ENCODE measurements at places on chromosomes 6 and 20.
A peak's percentile ranks its signal among the peaks of the same experiment; 100 is the strongest.

GRCh38 chr20:59937150-59937549 lies 3.0 kb downstream of the PPP1R3D start:
- DNase-seq, result no peak

DNA sequence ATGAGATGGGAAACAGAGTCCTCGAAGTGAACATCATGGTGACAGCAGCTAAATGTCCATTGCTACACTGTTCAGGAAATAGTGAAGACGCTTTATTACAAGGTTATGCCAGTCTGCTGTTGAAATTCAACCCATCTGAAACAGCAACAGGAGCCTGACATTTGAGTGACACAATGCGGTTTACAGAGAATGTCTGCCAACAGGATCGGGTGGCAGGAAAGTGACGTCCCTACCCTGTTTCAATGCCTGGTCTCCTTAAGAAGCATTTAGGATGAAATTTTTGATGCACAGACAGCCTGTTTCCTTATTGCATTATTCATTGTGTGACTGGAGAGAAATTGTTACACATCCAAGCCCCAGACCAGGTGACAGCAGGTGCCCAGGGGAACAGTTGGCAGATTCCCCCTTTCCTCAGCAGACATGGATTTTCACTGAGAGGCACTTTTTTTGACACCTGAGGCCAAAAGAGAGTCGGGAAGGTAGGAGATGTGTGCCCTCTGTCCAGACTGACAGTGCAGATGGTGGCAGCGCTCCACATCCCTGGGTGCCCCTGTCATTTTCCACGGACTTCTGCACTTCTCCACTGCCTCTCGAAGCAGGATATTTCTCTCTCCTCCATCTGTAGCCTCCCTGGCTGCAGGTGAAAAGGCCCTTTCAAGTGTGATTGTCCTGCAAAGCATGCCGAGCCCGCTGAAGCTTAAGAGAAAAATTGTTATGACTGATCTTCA lies 87.9 kb downstream of the BFSP1 start:
- no peak for DNase-seq

GRCh38 chr6:17957086-17957485 lies 30.3 kb downstream of the KIF13A start:
- no peak for DNase-seq

GRCh38 chr6:33418690-33419291 lies 884 bp upstream of the CUTA start:
- peak; percentile 81 for DNase-seq

DNA sequence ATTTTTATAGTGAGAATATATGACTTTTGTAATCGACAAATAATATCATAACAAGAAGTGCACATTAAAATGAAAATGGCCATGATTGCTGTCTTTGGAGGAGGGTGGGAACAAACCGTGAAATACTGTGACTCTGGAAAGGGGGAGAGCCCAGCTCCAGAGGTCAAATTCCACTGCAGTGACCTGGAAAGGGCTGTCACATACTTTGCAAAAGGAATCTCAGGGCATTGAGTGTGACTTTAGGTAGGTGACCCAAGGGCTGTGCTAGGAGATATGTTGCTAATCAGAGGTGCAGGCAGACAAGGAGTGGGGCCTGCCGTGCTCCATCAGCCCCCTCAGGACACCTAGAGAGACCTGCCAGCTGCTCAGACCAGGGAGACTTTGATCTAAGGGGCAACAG lies 28.1 kb upstream of the BMP7 start:
- DNase-seq, result no peak

GRCh38 chr6:43914272-43915147 lies 144.5 kb downstream of the VEGFA start:
- no peak for DNase-seq

DNA sequence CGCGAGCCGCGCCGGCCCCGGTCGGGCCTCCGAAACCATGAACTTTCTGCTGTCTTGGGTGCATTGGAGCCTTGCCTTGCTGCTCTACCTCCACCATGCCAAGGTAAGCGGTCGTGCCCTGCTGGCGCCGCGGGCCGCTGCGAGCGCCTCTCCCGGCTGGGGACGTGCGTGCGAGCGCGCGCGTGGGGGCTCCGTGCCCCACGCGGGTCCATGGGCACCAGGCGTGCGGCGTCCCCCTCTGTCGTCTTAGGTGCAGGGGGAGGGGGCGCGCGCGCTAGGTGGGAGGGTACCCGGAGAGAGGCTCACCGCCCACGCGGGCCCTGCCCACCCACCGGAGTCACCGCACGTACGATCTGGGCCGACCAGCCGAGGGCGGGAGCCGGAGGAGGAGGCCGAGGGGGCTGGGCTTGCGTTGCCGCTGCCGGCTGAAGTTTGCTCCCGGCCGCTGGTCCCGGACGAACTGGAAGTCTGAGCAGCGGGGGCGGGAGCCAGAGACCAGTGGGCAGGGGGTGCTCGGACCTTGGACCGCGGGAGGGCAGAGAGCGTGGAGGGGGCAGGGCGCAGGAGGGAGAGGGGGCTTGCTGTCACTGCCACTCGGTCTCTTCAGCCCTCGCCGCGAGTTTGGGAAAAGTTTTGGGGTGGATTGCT lies 1.3 kb downstream of the VEGFA start:
- peak; percentile 84 for DNase-seq

GRCh38 chr20:3473944-3474343 lies 3.1 kb downstream of the ATRN start:
- no peak for DNase-seq

DNA sequence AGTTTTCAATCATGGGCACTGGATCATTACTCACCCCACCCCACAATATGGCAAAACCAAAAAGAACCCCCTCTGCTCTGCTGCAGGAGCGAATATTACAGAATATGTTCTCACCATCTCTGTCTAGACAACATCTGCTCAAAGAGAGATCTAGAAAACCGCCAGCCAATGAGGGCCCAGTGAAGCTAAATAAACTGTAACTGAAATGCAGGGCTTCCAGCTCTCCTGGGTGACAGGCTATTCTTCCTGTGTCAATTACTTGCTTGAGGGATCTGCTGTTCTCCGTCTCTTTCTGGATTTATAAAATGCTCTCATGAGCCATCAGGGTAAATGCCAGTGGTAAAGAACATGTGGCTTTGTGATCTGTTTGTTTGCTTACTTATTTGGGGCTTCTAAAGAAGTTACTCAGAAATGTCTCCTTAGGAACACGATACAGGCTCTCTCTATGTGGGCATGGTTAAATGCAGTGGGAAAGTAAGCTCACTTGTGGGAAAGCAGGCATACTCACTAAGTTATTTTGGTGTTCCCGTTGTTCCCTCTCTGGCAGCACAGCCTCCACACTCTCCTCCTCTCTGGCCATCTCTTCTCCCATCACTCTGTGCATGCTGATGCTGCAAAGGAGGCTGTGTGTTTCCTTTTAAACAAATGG lies 44.8 kb downstream of the TTI1 start:
- DNase-seq, result no peak

DNA sequence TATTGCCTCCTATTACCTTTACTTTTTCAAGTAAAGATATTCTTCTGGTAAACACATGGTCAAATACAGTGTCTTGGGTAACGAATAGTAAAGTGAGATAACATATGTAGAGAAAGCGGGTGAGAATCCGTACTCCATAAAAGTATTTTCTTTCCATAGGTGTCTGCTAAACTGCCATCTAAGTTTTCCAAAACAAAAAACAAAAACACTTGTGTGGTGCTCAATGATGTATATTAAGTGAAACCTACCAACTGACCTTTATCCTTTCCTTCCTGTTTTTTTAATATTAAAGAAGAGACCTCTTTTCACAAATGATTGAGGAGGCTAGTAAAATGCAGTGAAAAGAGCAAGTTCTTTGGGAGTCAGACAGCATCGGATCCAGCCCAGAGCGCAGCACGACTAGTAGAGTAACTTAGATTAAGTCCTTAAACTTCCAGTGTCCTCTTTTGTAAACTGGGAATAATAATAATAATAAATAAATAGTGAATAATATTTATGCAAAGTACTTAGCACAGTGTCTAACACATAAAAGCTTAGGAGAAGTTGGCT lies 437 bp upstream of the CDKAL1 start:
- peak; percentile 17 for DNase-seq

- DNase-seq, result peak; percentile 57
Measured at GRCh38 chr6:35449287-35449881, 2.8 kb upstream of the FANCE start.

DNA sequence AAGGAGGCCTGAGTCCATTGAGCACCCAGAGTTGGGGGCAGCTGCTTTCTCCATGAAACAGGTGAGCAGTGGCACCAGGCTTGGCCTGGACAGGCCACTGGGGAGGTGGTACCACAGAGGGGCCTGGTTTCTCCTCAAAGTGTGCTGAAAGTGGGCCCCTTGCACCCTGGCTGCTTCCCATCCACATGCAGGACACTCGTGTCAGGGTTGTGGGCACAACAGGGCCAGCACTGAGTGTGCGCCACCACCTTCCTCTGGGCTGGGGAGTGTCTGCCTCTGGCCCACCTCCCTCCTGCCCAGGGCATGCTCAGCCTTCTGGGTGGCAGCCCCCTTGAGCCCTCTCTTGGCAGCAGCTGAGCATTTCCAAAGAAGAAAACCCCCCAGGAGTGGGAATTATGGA lies 5.2 kb upstream of the SLC22A1 start:
- DNase-seq, result no peak

GRCh38 chr6:149014631-149015534 lies 268.1 kb downstream of the UST start:
- DNase-seq, result no peak

DNA sequence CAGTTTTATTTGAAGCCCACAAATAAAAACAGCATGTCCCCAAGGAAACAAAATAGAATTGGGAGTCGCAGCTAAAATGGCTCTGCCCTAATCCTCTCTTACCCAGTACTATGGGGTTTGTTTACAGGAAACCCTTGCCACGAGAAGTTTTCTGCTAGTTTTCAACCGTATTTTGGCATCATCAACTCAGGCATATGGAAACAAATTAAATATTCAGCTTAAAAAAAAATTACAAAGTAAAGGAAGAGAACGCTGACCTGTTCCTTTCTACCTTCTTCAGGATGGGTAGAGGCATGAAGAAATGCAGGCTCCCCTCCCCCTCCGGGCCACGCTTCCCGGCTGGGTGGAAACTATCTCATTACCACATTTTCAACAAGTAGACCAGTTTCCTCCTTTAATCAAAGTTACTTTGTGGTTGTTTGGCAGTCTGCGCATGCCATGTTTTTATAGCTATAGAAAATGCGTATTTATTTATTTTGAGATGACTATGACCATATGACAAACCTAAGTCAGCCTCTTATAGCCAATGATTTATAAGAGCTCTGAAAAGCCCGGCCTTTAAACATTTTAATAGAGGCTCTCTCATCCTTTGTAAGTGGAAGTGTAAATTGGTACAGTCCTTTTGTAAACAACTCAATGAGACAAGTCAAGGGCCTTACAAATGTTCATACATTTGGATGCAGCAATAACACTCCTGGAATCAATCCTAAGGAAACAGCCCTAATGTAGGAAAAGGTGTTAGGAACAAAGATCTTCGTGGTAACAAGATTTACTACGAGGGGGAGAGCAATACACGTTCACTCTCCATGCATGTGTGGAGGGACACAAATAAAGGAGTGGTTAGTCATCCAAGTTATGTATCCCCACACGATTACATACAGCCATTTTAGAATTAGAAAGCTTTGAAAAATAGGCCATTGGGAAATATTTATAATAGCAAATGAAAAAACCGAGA lies 16.1 kb upstream of the ZNF217 start:
- peak; percentile 87 for DNase-seq

GRCh38 chr6:11917951-11918738 lies 94.0 kb upstream of the HIVEP1 start:
- no peak for DNase-seq

- no peak for DNase-seq
Measured at GRCh38 chr6:112183271-112183671, 71.1 kb downstream of the LAMA4 start.

GRCh38 chr6:18752278-18753068 lies 365.3 kb downstream of the RNF144B start:
- no peak for DNase-seq

DNA sequence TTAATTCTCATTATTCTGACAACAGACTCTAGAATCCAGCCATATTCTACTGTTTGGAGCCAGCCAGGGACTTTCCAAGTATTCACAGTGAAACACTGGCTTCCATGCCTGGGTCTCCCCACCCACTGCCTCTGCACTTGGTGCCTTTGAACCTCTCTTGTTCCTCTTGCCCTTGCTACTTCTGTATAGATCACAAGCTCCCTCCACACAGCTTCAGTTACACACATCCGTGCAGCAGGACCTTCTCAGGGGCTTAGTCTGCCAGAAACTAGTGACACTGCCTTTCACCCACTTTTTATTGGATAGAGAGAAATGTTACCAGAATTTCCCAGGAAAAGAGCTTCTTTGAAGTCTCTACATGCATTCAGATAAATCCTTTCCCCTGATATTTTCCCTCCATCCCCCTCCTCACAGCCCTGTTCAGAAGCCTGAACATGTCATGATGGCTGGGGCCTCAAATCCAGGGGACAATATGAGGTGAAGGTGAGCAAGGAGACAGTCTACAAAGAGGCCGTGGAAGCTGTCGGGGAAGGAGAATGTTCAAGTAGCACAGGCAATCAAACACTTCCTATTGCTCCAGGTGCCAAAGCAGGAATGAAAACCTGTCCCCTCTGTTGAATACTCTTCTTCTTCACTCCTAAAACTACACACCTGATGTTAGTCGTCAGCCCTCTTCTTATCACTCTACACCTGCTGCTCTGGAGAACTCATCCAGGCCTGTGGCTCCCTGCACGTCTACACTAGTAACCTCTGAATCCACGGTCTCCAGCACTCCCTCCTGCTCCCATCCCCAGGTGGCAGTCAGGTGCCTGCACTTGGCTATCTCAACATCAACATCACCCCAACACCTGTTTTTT lies 20.2 kb upstream of the HLA-DOA start:
- DNase-seq, result peak; percentile 43

- peak; percentile 78 for DNase-seq
Measured at GRCh38 chr6:105810105-105810921, 275.8 kb upstream of the PRDM1 start.

GRCh38 chr6:1393641-1394283 lies 4.4 kb downstream of the FOXF2 start:
- DNase-seq, result no peak

DNA sequence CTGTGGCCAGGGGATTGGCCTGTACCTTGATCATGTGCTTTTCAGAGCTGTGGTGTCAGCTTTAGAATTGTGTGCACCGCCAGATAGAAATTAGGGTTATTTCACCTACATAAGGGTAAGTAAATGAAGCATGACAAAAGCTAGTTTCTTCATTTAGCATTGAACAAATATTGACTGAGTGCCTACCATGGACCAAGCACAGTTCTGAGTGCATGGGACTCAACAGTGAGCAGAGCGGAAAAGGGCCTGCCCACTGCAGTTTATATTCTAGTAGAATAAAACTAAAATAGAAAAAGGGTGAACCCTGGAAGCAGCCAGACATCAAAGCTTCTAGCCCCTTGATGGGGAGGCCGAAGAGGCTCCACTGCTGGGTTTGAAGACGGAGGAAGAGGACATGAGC lies 25.6 kb downstream of the ECT2L start:
- no peak for DNase-seq

DNA sequence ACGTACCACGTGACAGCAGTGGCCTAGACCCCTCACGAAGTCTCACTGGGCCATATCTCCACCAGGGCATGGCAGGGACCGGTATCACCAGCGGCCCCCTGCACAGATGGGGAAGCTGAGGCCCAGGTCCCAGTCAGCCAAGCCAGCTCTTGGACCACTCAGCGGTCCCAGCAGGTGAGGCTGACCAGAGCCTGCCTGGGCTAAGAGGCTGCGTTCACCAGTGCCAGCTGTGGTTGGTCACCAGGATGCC lies 2.6 kb upstream of the MRGBP start:
- DNase-seq, result no peak
